GM18507 (cell line): ENCODE measurements at places on chromosomes 2 and 18.

- no peak for DNase-seq
These were observed 7.6 kb upstream of the ONECUT2 start for GRCh38 chr18:57427429-57428201.

DNA sequence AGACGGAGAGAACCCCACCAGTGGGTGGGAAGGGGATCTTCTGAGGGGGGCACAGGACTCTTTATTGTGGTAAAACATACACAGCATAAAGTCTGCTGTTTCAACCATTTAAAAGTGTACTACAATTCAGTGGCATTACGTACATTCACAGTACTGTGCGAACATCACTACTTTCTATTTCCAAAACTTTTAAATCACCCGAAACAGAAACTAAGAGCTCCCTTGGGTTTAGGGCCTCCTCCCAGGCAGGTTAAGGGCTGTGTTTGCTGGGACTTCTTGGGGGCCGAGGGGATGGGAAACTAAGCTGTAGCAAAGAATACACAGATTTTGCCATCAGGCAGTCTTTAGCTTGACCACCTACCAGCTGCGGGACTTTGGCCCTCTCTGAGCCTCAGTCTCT lies 242.0 kb downstream of the HAUS1 start:
- no peak for DNase-seq

DNA sequence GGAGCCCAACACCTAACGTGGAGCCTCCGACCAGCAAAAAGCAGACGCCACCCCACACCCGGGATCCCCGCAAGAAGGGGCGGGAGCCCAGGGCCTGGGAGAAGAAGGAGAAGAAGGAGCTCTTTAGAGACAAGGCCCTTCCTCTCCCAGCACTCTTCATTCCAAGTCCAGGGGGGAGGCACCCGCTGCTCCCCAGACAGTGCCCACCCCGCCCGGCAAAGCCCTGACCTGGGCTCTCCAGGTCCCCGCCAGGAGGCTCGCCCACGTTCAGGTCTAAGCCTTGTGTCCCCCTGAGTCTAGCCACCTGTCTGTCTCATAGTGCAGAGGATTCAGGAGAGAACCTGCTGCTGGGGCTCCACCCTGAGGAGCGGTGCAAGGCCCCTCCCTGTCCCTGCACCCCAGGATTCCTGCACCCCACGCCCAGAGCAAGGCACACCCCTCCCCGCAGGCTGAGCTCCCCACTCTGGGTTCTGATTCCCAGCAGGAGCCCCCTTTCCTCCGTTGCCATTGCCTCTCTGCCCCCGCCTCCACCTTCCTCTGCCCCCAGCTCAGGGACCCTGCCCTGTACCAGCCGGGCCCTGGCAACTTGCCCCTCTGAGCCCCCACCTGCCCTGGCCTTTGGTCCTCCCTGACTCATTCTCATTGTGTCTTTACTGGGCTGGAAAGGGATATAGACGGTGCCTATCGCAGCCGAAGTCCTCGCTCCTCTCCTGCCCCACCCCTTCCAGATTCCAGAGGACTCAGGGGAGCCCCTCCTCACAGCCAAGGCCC lies 33.5 kb upstream of the GPC1 start:
- no peak for DNase-seq

- no peak for DNase-seq
These were observed 124.9 kb downstream of the RDH14 start for GRCh38 chr2:18435426-18436037.

DNA sequence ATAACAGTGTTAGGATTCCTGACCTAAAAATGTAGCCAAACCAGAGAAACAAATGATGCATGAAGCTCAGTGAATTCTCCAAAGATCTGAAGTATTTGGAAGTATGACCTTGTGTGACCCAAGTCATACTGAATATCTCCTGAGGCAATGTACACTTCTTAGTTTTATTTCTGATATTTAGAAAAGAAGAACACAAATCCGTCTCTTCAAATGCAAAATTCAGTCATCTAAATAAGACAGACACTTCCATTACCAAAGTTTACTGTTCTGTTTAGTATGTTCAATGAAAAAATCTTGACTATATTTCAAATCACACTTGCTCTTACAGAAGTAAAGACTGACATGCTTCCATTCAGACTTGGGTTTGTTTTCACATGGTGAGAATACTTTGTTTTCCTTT lies 495.7 kb downstream of the RIT2 start:
- DNase-seq: no peak

DNA sequence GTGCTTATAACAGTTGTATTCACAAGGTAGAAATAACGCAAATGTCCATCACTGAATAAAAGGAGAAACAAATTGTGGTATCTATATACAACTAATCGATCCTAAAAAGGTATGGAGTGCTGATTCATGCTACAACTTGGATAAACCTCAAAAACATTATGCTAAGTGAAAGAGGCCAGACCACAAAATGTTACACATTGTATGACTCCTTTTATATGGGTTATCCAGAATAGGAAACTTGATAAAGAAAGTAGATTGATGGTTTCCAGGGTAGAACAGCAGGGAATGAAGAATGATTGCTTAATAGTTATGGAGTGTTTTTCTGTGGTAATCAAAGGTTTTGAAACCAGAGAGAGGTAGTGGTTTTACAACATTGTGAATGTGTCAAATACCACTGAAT lies 432.2 kb upstream of the TRIB2 start:
- DNase-seq: no peak

DNA sequence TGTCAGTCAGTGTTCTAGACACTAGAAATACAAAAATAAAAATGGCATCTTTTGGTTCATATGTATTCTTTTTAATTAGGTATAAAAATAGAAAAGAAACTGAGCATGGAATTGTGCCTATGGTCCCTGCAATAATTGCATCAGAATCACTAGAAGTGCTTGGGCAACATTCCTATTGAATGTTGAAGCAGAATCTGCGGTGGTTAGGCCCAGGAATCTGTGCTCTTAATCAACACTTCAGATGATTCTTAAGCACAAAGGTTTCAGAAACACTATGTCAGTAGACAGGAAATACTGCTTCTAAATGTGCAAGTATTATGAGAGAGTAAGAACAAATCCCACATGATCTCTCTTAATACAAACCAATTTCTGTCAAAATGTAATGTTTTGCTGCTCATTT lies 20.3 kb upstream of the RBBP8 start:
- DNase-seq: no peak

DNA sequence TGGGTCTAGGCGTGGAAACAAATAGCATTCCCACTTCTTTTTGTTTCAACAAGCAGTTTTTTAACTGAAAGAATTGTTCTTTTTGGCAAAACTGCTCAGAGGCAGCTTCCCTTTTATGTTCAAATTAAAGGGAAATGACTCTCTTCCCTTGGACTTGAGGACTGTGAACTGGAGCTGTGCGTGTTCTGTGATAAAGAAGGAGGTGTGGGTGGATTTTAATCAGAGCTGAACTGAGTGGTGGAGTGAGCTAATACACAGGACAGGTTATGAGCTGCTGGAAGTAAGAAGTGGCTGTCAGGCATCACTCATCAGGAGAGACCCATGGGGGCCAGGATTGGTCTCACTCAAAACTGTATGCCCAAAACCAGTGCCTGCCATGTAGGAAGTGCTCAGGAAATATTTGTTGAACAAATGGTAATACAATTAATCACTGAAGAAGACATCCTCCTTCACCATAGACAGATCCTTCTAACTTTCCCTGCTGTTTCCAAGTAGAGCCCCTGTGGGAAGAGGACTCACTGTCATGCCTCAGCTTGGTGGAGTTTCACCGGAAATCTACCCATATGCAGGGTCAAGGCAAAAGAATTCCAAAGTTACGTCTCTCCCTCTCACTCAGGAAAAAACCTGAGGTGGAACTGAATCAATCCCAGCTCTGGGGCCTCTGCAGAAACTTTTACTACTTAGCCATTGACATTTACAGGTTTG lies 55.9 kb downstream of the FEZ2 start:
- no peak for DNase-seq

DNA sequence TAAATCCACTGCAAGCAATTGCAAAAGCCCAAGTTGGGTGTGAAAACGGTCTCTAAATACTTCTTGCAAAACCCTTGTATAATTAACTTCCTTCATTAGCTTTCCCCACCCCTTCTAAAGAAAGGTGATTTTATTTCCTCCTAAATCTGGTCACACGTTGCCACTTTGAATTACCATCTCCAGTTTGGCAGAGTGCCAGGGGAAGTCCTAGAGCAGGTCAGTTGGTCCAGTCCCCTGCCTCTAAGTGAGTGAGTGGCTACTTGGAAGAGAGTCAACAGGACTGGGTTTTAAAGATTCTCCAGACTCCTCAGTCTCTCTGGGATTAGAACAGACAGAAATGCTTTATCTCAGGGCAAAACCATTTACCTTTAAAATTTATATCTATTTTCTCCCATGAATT lies 18.7 kb upstream of the LYPD6B start:
- no peak for DNase-seq

GRCh38 chr2:212299333-212299732 lies 239.3 kb downstream of the ERBB4 start:
- DNase-seq: no peak

DNA sequence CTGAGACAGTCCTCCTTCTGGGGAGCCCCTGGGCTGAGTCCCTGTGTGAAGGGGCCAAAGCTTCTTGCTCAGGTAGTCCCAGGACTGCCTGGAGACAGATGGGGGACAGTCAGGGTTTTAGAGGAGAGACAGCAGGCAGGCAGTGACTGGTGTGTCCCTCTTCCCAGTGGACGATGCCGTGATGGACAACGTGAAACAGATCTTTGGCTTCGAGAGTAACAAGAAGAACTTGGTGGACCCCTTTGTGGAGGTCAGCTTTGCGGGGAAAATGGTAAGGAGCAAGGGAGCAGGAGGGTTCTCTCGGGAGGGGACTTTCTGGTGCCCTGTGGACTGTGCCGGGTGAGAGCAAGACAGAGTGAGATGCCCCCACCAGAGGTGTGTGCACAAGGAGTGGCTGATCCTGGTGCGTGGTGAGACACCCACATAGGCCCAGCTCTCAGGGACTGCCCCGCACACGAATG lies 74.8 kb downstream of the DYSF start:
- no peak for DNase-seq
